Panc1 (cell line): ENCODE measurements at places on chromosomes 13 and 19. TPM values are rescaled to one million over a fixed set of nuclear protein-coding genes. Genes with fewer than 3 reads are reported as not detected.

- peaks cover 6% of the 10 kb centered on the region; the same call in 1 of the 2 replicates for H3K36me3 ChIP-seq
- H3K4me1 ChIP-seq: peaks cover 24% of the 10 kb centered on the region
- H3K27me3 ChIP-seq: no peaks in the 10 kb centered on the region
- no peak overlapping the region for H3K4me3 ChIP-seq
- no peak for DNase-seq
Measured at GRCh38 chr19:15264061-15264932, 32.0 kb upstream of the EPHX3 start.

GRCh38 chr13:36841391-36841790, 22.4 kb downstream of the RFXAP start:
- no peak overlapping the region for H3K27ac ChIP-seq
- H3K27me3 ChIP-seq: no peaks in the 10 kb centered on the region
- H3K4me1 ChIP-seq: no peaks in the 10 kb centered on the region
- no peaks in the 10 kb centered on the region for H3K36me3 ChIP-seq
- no peak overlapping the region for H3K4me3 ChIP-seq

GRCh38 chr19:11506967-11507366, 1.3 kb upstream of the ZNF653 start:
- no peaks in the 10 kb centered on the region for H3K27me3 ChIP-seq
- DNase-seq: no peak
- no peaks in the 10 kb centered on the region for H3K36me3 ChIP-seq
- no peak overlapping the region for H3K4me3 ChIP-seq

DNA sequence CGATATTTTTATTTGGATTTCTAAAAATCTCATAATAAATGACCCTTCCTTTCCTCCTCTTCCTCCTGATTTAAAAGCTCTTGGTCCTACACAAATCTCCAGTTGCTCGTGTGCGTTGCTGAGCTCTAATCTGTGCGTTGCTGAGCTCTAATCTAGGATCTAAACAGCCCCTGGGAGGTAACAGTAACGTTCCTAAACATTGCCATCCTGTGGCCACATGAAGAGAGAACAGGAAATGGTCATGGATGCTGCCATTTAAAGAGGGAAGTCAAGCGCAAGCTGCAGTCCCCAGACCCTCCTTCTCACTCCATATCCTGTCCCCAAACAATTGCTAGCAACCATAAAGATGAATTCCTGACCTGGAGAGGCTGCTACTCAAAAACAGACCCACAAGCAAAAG, 170.8 kb downstream of the NUFIP1 start:
- no peak for DNase-seq
- H3K4me1 ChIP-seq: no peaks in the 10 kb centered on the region
- no peak overlapping the region for H3K27ac ChIP-seq
- H3K36me3 ChIP-seq: no peaks in the 10 kb centered on the region

DNA sequence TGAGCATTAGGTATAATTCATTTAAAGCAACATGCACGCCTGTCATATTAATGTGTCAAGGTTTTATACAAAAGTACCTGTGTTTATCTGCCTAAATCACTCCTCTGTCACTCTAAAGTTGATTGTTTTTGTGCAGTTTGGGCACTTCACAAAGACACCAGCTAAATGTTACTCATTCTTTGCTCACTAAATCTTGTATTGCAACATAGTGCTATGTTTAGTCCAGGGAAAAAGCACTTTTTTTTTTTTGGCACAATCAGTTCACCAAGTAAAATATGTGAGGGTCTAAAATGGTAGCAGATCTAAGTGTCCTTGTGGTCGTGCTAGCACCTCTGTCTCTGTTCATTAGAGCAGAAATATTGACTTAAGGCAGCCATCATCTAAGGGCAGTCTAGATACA, 2526.7 kb upstream of the PCDH20 start:
- H3K4me1 ChIP-seq: no peaks in the 10 kb centered on the region
- no peak for DNase-seq
- no peak overlapping the region for H3K27ac ChIP-seq
- H3K36me3 ChIP-seq: no peaks in the 10 kb centered on the region
- H3K4me3 ChIP-seq: no peak overlapping the region

GRCh38 chr13:79389026-79389425, 17.0 kb downstream of the RBM26 start:
- DNase-seq: no peak
- H3K4me1 ChIP-seq: peaks cover 21% of the 10 kb centered on the region
- H3K27ac ChIP-seq: no peak overlapping the region

GRCh38 chr13:52195401-52195837, 36.0 kb upstream of the NEK3 start:
- H3K4me1 ChIP-seq: peaks cover 5% of the 10 kb centered on the region; the same call in 1 of the 2 replicates
- H3K36me3 ChIP-seq: peaks cover 4% of the 10 kb centered on the region; the same call in 1 of the 2 replicates
- H3K27ac ChIP-seq: peak overlapping the region; percentile 91; the same call in 1 of the 2 replicates
- DNase-seq: peak; percentile 50
- no peaks in the 10 kb centered on the region for H3K27me3 ChIP-seq

CYP4F2 gene
- total RNA-seq: 0.21 TPM

CGB2 gene
- not detected for total RNA-seq

COG6 gene
- 24.3 TPM for total RNA-seq

CEACAM5 gene
- total RNA-seq: 0.51 TPM
